Ammon's horn (tissue), 1 donor: ENCODE measurements at places on chromosomes 5 and 9.
A peak's percentile ranks its signal among the peaks of the same experiment; 100 is the strongest.

DNA sequence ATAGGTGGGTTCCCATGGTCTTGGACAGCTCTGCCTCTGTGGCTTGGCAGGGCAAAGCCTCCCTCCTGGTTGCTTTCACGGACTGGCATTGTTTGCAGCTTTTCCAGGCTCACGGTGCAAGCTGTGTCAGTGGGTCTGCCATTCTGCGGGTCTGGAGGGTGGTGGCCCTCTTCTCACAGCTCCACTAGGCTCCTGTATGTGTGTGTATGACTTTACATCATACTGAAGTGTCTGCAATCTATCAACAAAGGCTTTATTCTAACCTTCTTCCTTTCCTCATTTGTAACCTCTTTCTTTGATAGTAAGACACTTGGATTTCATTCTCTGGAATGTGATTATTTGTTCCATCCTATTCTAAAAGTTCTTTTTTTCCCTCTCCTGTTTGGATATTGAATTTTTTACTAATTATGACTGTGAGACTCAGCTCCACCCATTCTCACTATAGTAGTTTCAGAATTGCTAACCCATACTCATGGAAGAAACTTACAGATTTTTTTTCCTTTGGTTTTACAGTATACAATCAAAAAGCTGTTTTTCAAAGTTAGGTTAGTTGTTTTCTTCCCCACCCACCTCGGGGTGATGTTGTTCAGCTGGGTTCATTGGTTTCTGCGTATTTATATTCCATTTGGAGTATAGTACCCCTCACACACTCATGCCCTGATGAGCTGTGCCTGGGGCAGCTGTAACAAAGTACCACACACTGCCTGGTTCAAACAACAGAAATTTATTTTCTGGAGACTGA, 144.6 kb upstream of the OTULINL start:
- no peak for DNase-seq

DNA sequence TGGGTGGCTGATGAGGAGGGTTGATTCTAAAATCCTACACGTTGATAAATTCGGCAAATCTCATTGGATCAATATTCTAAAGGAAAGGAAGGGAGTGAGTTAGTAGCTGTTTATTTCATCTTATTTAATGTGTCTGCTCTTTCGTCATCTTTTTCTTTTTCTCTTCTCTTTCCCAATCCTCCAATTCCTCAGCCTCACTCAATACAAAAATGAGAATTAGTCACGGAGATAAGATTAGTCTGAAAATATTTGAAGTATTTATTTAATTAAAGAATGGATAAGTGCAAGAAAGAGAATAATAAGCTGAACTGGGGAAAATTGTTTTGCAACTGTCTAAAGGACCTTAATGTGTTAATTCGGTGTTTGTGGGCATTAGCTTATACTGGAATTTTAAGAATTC, 1095.1 kb downstream of the DTWD2 start:
- DNase-seq: no peak

- DNase-seq: peak; percentile 24
These were observed 782 bp upstream of the SKP1 start for GRCh38 chr5:134177369-134178095.

DNA sequence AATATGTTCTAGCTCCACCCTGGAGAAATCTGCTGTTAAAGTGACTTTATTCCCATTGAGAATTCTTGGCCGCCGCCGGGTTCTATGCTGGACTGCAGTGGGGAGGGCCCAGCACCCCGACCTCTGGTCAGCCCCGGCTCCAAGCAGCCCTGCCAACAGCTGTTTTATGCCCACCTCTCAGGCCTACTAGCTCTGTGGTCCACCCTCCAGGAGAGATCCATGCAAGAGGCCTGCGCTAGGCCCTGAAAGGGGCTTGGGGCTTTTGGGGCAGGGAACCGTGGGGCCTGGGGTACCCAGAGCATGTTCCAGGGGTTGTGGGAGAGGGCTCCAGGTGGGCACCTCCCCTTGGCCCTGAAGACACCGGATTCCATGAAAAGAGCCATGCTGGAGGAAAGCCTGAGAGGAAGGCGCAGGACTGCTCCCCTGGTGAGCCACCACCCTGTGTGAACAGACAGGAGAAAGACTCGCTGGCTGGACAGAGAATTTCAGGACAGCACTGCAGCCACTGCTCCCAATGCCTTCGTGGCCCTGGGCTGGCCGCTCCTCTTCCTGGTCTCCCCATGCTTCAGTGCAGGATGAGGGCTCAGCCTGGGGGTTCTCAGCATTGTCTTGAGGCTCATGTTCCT, 44.6 kb upstream of the RUFY1 start:
- DNase-seq: no peak

- no peak for DNase-seq
These were observed 710.5 kb downstream of the TLR4 start for GRCh38 chr9:118414676-118415075.

- DNase-seq: no peak
These were observed 3.5 kb downstream of the PRXL2C start for GRCh38 chr9:96651626-96652025.
